Activated CD4-positive, alpha-beta T cell treated with anti-CD3 and anti-CD28 coated beads, Interleukin-2, amount 50 U/mL, for 48 hours (primary cell): ENCODE measurements at places on chromosomes 6 and 20.

DNA sequence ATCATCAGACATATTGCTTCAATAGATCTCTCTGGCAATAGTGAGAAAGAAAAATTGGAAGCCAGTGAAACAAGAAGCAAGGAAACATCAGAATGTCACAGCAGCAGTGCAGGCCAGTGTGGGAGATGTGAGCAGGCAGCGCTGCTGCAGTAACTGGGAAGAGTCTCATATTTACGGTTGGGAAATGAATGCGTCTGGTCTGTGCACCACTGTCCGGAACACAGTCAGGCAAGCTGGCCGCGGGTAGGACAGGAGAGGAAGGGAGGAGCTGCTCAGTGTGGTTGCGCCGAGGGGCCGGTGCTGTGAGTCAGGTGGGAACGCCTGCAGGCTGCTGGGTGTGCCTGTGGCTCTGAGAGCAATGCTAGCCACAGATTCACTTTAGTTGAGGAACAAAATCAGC, 6.4 kb upstream of the PSMG4 start:
- no peak for DNase-seq

- no peak for DNase-seq
Measured at GRCh38 chr20:45851501-45851900, 5.7 kb downstream of the ACOT8 start.

- DNase-seq: peak; percentile 65
Measured at GRCh38 chr6:31901415-31901952, 402 bp downstream of the ZBTB12 start.

DNA sequence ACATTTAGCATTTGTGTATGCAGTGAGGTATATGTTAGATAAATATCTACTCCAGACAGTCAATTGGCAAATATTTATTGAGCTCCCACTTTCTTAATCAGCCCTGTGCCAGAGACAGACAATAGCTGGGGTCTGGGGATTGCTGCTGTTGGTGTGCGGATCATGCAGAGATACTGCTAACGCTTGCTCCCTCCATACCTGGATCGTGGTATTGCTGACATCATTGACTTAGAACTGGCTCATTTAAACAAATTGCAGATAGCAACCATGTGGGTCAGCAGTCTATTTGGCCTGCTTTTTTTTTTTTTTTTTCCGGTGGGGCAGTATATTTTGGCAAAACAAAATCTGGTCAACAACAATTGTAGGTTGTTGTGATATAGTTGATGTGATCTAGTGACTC, 9.5 kb downstream of the ARID1B start:
- DNase-seq: no peak

DNA sequence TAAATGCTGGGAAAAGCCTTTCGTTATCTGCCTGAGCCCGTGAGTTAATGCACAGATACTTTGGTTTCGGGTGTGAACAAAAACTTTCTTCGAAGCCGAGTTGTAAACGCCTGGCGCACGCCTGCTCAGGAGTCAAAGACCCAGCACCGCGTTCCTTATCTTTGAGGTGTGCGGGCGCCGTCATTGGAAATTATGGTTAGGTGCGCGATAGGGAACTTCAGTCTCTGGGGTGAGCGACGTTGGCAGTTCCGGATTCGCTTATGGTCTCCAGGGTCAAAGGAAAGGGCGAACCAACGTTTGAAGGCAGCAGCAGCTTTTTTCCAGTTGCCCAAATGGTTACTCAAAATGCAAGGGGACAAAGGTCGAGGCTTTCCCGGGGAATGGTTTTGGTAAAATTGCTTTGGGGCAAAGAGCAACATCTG, 853 bp downstream of the SLC22A3 start:
- peak; percentile 8 for DNase-seq

DNA sequence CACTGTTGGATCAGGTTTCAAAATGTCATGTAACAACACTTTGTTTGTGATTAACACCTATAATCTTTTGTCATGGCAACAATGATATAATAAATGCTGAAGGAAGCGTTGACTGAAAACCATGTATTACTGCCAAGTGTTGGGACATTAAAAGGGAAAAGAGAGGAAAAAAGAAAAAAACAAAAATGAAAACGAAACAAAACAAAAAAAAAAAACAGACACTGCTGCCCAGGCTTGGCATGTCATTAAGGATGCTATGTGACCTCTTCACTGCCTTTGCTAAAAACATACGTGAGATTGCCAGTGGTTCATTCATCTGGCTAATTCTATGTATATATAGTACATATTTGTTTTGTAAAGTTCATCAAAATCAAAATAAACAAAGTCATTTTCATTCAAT, 516.7 kb upstream of the RNF217 start:
- no peak for DNase-seq

GRCh38 chr6:143176090-143177021, 115.7 kb downstream of the AIG1 start:
- no peak for DNase-seq

DNA sequence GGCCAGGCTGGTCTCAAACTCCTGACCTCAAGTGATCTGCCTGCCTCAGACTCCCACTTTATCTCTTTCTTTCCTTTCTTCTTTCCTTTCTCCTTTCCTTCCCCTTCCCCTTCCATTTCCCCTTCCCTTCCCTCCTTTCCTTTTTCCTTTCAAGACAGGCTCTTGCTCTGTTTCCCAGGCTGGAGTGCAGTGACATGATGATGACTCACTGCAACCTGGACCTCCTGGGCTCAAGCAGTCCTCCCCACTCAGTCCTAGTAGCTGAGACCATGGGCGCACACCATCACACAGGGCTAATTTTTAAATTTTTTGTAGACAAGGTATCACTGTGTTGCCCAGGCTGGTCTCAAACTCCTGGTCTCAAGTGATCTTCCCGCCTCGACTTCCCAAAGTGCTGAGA, 377.6 kb upstream of the ZFP64 start:
- DNase-seq: no peak

- DNase-seq: no peak
Measured at GRCh38 chr20:44302026-44302669, 8.9 kb downstream of the FITM2 start.

GRCh38 chr20:64001607-64002011, 20.7 kb downstream of the PRPF6 start:
- DNase-seq: peak; percentile 10

- DNase-seq: no peak
Measured at GRCh38 chr6:39861663-39862062, 69.5 kb downstream of the DAAM2 start.

- no peak for DNase-seq
Measured at GRCh38 chr6:135088281-135088680, 33.7 kb upstream of the HBS1L start.

- DNase-seq: no peak
Measured at GRCh38 chr6:130946076-130946475, 117.0 kb downstream of the EPB41L2 start.

GRCh38 chr6:97214671-97215070, 68.3 kb downstream of the MMS22L start:
- DNase-seq: no peak

DNA sequence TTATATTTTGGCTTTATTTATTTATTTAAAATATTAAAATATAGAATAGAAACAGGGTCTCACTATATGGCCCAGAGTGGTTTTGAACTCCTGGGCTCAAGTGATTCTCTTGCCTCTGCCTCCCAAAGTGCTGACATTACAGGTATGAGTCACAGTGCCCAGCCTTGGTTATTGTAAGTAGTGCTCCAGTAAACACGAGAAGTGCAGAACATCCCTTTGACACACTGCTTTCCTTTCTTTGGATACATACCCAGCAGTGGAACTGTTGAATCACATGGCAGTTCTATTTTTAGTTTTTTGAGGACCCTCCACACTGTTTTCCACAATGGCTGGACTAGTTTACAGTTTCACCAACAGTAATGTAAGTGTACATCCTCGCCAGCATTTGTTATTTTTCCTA, 203.9 kb downstream of the PHF3 start:
- DNase-seq: no peak

GRCh38 chr20:11112832-11113231, 439.0 kb upstream of the JAG1 start:
- DNase-seq: no peak

GRCh38 chr6:137775227-137775626, 91.8 kb upstream of the TNFAIP3 start:
- no peak for DNase-seq

DNA sequence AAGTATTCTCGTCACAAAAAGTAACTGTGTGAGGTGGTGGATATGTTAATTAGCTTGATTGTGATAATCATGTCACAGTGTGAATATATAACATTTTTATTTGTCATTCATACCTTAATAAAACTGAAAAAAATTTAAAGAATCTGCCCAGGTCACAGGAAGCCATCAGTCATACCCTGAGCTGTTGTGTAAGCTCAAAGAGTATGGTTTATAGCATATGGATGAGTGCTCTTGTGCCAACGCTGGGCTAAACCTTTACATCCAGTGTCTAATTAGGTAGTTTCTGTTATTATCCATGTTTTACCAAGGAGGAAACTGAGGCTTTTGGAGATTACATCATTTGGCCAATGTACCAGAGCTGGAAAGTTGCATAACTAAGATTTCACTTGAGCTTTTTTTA, 11.4 kb downstream of the PKIG start:
- DNase-seq: no peak

DNA sequence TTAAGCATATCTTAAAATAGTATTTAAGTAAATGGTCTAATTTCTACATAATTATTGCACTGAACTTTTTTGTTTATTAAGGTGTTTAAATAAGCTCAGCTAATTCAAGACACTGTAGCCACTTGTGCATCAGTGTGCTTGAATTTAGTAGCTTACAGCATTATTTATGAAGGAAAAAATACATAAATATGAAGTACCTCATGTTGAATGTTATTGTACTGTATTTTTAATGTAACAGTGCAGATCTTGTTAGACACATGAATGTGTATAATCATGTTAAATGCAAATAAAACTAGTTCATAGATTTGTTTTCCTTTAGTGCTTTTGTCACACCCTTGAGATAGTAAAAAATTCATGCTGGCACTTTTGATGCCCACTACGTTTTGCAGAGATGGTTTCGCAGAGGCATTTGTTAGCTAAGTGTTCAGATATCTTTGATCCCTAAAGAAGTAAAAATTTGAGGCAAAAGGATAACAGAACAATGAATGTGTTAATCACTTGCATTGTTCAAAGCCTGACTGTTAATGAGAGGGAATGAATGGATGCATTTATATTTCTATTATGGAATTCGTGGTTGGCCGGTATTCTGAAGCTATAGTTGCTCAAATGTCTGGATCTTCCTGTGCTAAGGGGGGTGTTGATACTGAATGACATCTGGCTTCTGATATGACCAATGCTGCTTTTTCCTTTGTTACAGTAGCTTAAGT, 8.8 kb downstream of the BTBD3 start:
- no peak for DNase-seq

DNA sequence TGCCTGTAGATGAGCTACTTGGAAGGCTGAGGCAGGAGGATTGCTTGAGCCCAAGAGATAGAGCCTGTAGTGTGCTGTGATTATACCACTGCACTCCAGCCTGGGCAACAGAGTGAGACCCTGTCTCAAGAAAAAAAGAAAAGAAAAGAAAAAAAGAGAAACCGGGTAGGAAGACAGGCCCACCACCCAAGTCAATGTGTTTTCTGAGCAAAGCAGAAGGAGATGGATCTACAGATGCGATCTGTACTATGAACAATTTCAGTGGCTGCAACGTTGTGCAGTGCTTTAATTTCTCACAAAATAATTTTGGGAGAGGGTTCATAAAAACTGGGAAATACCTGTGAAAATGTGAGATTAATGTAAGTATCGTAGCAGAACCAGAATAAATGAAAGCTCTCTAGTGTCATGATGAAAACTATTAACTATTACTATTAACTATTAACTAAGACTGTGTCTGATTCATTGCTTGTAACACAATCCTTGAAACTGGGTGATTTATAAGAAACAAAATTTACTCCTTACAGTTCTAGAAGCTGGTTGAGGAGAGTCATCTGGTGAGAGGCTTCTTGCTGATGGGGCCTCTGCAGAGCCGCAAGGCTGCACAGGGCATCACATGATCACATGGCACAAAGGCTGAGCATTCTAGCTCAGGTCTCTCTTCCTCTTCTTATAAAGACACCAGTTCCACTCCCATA, 233.1 kb upstream of the ZNF217 start:
- no peak for DNase-seq

- no peak for DNase-seq
Measured at GRCh38 chr6:43645613-43645964, 753 bp downstream of the RSPH9 start.

- no peak for DNase-seq
Measured at GRCh38 chr6:133681891-133682290, 207.0 kb upstream of the TCF21 start.

GRCh38 chr20:13085275-13085674, 76.5 kb downstream of the SPTLC3 start:
- DNase-seq: no peak

DNA sequence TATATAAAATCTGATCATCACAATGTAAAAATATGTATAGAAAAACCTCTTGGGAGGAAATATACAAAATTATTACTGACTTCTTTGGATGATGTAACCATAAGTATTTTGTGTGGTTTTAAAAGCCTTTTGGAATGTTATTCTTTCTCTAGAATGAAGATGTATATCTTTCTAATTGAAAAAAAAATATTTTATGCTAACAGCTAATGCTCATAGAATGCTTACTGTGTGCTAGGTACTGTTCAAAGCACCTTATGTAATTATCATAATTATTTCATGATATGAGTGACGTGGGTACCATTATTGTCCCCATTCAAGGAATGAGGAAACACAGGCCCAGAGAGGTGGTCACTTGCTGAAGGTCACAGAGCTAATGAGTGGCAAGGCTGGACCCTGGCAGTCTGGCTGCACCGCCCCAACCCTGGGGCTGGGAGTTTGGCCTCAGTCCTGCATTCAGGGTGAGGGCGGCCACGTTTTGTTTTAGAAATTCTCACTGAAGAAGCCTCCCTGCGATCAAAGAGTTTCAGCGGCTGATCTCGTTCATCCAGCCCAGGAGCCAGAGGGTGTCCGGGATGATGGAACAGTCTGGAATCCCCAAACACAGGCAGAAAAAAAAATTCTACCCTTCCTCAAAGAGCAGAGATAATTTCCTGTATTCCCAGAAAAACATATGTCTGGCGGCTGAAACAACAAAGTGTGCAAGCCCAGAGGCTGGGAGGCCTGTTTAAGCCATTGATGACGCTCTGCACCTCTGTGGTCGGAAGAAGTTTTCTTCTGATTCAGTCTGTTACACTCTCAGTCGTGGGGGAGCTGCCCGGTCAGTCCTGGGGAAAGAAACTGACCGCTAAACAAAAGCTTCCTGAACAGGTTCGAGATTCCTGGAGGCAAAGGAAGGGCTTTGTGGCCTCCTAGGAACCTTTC, 37.3 kb downstream of the TFEB start:
- no peak for DNase-seq

DNA sequence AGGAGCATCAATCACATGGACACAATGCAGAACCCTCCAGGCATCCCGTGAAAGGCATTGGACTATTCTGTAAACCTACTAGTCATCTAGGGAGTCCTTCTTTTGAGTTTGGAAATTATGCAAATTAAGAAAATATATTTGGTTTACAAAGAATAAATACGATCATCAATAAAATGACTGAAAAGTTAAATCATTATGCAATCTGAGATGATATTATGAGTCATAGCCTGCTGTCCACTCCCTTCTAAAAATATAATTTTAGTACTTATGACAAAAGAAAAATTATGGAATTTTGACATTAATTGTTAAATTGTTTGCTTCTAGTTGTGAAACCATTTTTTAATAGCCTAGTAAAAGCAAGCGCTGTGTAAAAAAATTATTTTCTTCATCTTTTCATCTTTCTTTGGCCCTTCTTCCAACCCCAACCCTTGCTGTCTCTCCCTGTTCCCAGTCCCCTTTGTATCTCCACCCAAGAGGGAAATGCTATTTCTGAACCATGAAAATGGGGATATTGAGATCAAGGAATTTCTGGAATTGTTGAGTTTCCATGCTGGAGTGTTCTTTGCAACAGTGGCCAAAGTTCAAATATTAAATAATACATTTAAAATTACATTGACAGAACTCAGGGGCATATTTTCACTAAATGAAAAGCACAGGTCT, 599.8 kb downstream of the COL12A1 start:
- DNase-seq: no peak

GRCh38 chr6:26158076-26158580, 70.9 kb downstream of the HFE start:
- DNase-seq: peak; percentile 86
